HL-60 (cell line): ENCODE measurements at places on chromosomes 16 and 17.

GRCh38 chr17:57899391-57899790 is 49.5 kb upstream of the MRPS23 start:
- DNase-seq, result no peak

DNA sequence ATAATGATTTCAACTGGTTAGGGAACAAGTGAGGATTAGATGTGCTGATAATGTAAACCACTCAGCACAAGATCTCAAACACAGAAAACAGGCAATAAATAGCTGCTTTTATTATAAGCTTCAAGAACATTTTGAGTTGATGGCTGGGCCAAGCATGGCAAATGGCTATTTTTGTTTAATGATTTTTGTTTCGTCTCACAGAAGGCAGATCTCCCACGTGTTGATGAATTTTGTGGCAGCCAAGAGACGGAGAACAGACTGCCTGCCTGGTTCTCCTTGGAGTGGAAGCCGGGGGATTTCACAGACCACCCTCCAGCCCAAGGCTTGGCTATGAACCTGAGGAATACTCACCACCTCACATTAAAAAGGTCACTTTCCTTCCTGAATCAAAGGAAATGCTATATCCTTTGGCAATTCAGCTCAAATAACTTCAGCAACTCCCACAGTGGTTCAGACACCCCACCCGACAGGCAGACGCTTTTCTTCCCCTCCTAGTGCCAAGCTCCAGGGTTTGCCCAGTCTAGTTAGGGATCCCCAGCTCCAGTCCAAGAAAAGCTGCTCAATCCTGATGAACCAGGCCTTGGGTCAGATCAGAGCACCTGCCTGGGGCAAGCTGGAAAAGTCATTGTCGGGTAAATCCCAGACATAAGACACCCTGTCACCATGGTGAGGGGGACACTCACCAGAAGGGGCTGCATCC is 593.5 kb downstream of the TOX3 start:
- no peak for DNase-seq

DNA sequence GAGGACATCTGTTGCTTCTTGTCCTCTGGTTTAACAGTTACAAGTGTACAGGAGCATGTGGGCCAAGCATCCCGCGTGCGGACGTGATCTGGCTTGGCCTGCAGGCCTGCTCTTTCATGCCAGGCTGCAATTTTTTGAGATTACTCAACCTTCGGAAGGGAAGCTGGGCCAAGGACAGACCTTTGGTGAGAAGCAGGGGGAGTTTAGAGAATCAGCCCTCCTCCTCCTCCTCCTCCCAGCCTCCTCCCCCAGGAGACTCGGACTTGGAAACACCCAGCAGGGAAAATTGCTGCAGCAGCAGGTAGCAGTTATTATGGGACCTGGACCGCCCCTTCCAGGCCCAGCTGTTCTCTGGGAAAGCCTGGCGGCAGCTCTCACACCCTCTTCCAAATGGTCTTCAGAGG is 5.1 kb upstream of the KLHL36 start:
- DNase-seq, result peak; percentile 82

DNA sequence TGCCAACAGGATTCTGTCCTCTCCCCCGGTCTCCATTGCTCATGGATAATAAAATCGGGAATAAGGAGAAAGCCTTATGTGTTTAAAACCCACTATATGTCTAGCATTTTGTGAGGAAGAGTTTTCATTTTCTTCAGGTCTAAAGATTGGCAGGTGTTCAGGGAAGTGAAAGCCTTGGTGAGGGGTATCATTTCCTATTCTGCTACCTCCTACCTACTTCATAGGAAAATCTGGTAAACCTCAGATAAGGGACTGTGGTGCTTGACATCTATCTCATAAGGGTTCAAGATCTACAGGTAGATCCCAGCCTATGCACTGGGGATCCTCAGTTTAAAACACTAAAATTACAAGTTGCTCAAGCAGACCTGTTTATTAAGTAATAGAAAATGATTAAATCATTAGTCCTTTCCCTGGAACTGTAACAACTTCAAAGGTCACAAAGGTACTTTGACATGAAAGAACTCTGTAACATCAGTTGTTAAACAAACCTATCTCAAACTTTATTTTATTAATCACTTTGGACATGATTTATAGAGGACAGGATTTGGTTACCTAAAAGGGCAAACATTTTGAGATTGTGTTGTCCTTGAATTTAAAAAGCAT is 6.5 kb downstream of the MOSMO start:
- DNase-seq, result no peak

DNA sequence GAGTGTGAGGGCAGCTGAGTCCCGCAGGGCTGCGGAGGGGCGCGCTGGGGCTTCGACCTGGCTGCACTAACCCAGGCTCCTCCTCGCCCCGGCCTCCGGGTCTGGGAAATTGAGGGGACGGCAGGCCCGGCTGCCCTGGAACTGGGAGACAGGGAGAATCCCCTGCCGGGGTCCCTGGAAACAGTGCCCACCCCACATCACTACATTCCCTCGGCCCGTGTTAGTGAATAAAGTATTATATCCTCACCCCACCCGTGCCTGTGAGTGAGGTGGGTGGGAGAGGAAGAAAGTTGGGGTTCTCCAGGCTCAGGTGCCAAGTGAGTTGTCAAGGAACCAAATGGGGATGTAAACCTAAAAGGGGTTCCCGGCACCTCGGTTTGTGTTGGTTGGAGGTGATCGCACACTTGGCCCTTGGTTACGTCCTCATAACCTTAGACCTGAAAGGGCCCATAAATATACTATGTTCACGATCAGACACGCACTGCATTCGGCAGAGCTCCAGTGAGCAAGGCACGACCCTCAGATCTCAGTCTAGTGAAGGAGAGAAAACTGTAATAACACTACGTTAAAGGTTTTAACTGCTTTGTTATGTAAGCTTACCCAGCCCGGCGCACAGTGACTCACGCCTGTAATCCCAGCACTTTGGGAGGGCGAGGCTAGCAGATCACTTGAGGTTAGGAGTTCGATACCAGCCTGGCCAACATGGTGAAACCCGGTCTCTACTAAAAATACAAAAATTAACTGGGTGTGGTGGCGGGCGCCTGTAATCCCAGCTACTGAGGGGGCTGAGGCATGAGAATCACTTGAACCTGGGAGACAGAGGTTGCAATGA is 11.2 kb downstream of the ZNF771 start:
- DNase-seq, result no peak

DNA sequence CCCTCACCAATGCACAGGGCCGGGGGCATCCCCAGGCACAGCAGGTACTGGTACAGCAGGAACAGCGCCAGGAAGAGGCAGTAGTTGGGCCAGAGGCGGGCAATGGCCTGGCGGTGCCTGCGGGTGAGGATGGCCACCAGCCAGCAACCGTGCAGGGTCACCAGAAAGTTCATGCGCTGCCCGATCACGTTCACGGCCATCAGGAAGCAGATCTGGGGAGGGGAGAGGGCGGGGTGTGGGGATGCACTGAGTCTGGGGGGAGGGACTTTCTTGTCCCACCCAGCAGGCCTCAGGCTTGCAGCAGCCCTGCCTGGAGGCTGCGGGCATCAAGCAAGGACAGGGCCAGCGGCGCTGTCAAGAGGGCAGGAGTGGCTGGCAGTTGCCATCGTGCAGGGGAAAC is 25.4 kb downstream of the CTU2 start:
- DNase-seq, result no peak

DNA sequence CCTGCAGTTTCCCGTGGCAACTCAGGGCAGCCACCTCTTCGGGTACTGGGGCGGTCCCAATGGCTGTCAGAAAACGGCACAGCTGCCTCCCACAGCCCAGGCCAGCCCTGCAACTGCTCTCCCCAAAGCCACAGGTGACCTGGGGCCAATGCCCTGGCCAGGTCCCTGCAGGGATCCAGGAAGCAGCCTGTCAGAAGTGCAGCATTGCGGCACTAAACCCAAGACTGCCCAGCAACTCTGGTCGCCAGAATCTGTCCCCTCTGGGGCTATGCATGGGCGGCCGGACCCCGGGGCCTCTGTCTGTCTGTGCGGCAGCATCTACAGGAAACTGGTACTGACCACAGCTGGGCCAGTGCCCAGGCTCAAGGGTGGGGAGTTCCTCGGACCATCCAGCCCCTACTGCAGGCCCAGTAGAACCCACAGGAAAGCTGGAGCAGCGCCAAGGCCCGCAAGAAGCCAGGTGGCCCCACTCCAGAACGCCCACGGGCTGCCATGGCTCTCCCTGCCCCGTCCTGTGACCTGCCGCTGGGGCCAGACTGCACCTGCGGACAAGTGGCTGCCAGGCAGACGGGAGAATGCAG is 5.5 kb downstream of the CYBC1 start:
- no peak for DNase-seq

DNA sequence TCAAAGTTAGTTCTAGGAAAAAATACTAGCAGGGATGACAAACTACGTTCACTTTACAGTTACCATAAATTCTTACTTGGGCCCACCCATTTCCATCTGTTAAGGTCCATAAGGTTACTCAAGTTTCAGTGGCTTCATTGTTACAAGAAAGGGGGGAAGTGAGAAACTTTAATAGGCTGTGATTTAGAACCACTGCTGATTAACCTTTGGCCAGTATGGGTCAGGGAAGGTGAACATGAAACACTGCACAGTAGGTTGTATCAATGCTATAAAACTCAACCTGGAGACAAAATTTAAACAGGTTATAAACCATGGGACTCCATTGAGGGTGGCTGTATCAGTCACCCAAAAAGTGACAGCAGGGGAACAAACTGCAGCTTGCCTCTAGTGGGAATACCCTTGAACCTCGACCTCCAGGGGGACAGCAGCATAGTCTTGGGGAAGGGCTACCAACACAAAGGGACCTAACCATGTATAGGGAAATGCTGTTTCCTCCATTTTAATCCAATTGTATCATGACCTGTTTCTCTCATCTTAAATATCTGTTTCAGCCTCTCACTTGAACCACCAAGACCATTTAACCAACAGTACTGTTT is 10.4 kb downstream of the PTRH2 start:
- DNase-seq, result no peak

- no peak for DNase-seq
These were observed 19.8 kb upstream of the ADCY7 start for GRCh38 chr16:50246299-50247122.

GRCh38 chr17:48213797-48214196 is 106.2 kb downstream of the SNX11 start:
- DNase-seq, result no peak

DNA sequence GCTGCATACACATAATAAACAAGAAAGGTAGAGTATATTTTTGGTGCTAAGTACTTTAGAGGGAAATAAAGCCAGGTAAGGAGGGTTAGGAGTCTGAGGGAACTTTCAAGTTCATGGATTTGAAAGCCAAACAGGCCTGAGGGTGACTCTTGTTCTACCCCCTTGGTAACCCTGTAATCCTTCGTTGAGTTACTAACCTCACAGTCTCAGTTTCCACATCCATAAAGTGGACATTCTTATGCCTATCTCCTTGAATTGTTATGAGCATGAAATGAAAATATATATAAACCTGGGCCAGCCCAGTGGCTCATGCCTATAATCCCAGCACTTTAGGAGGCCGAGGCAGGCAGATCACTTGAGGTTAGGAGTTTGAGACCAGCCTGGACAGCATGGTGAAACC is 22.4 kb downstream of the PECAM1 start:
- no peak for DNase-seq

DNA sequence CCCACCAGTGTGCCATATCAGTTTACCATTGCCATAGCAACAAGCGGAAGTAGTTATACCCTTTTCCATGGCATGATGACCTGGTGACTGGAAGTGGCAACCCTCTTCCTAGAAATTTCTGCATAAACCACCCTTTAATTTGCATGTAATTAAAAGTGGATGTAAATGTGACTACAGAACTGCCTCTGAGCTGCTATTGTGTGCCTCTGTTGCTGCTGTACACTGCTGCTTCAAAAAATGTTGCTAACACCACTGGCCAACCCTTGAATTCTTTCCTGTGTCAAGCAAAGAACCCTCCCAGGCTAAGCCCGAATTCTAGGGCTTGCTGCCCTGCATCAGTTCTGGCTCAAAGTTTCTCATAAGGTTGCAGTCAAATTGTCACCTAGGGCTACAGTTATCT is 12.9 kb upstream of the MED13 start:
- no peak for DNase-seq

DNA sequence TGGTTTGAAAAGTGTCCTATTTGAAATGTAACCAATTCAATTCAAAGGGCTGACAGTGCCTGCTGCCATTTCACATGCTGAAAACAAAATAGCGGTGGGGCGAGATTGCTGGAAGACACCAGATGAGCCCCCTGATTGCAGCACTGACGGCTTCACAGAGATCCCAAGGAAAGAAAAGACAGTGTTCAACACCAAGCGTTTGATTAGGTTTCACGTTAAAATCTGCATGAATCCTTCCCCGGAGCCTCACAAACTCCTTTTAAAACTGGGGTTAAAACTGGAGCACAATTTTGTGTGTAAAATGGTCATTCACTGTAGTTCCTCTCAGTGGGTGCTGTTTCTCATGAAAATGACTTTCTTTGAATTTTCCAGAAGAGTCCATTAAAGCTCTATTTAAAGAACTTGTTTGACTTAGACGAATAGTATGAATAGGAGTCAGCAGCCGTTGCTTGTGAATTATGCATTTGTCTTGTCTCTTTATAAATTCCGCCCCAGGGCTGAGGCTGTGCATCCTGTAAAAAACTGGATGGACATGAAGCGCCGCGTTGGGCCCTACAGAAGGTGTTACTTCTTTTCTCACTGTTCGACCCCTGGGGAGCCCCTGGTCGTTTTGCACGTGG is 8.8 kb downstream of the MLYCD start:
- DNase-seq, result no peak

- no peak for DNase-seq
These were observed 885.4 kb upstream of the RBFOX1 start for GRCh38 chr16:6447021-6447790.

- no peak for DNase-seq
These were observed 2.5 kb downstream of the GPRC5B start for GRCh38 chr16:19882186-19882585.

DNA sequence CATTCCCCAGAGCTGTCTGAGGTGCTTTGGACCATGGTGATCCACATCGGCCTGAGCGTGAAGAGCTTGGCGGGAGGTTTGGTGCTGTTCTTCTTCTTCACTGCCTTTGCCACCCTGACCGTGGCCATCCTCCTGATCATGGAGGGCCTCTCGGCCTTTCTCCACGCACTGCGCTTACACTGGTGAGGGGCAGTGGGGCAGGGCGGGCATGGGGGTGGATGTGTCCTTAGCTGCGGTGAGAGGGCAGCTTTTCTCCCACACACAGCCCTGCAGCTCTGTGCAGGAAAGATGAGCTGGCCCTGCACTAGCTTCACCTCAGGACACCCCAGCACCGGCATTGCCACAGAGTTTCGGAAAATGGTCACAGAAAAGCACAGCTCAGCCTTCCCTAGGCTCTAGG is 21.8 kb upstream of the NAGLU start:
- no peak for DNase-seq

GRCh38 chr17:42632949-42633444 is 23.5 kb downstream of the TUBG1 start:
- DNase-seq, result no peak
